ENCODE measurements at places on chromosomes 4 and X. TPM values are rescaled to one million over a fixed set of nuclear protein-coding genes. Genes with fewer than 3 reads are reported as not detected.

ANKRD50 gene
- total RNA-seq = 42.8 TPM

IL21 gene
- not detected for total RNA-seq

CLDN34 gene
- total RNA-seq = not detected

SPIN2A gene
- total RNA-seq = 0.57 TPM

PHEX gene
- total RNA-seq = 0.46 TPM

CCNI gene
- total RNA-seq = 141 TPM

SMAD1 gene
- total RNA-seq = 12.5 TPM

MXRA5 gene
- 21.1 TPM for total RNA-seq

STK32B gene
- total RNA-seq = 3.3 TPM

NEXMIF gene
- total RNA-seq = 0.09 TPM

CNKSR2 gene
- 1.6 TPM for total RNA-seq

FMR1NB gene
- not detected for total RNA-seq

FATE1 gene
- total RNA-seq = not detected

ADGRG4 gene
- total RNA-seq = not detected

HERC6 gene
- total RNA-seq = 3.8 TPM

RBMX2 gene
- total RNA-seq = 37.5 TPM

SYP gene
- 0.18 TPM for total RNA-seq

TAF7L gene
- 0.43 TPM for total RNA-seq

EMCN gene
- total RNA-seq = under 0.01 TPM

AFF2 gene
- total RNA-seq = under 0.01 TPM

DRP2 gene
- 0.74 TPM for total RNA-seq

CLGN gene
- 5.8 TPM for total RNA-seq

PLAC8 gene
- under 0.01 TPM for total RNA-seq

ETFDH gene
- total RNA-seq = 27.9 TPM

FAT4 gene
- 8.1 TPM for total RNA-seq
